ENCODE measurements at places on chromosomes 6 and 20. TPM values are rescaled to one million over a fixed set of nuclear protein-coding genes. Genes with fewer than 3 reads are reported as not detected.

MC3R gene
- not detected for total RNA-seq

C6orf15 gene
- total RNA-seq, result 0.38 TPM

- no peak for DNase-seq
Observed at GRCh38 chr6:34248198-34248726, 544 bp downstream of the SMIM29 start.

DNA sequence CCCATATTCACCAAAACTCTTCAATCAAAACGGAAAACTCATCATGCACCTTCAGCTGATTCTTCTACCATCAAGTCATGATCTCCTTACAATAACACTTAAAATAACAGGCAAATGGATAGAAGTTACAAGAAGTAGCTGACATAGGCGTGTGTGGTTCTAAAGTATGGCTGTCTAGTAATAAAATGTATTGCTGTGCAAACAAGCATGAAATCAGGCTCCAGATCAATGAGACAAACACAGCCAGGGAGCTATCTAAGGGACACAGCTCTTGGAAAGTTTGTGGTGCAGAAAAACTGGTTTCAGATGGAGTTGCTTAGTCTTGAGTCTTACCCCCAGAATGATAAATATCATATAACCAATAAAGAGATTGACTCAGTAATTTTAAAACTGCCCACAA lies 434.8 kb upstream of the NOX3 start:
- no peak for DNase-seq
